ENCODE measurements at places on chromosomes 2 and 18. TPM values are rescaled to one million over a fixed set of nuclear protein-coding genes. Genes with fewer than 3 reads are reported as not detected.

The POMC gene
- total RNA-seq = 3.6 TPM

The GALNT13 gene
- total RNA-seq = 2.5 TPM

The FIGN gene
- total RNA-seq = 2.7 TPM

The REG3G gene
- total RNA-seq = not detected

The DSEL gene
- total RNA-seq = 21.0 TPM

The B3GNT7 gene
- 1.4 TPM for total RNA-seq

The CHRND gene
- total RNA-seq = 2.4 TPM

The ARPC2 gene
- 179 TPM for total RNA-seq

The OTX1 gene
- total RNA-seq = 1.1 TPM

The OTOF gene
- total RNA-seq = 0.69 TPM

The MYO5B gene
- 12.7 TPM for total RNA-seq

The CCBE1 gene
- total RNA-seq = 9.3 TPM

The PRSS56 gene
- not detected for total RNA-seq

The HTRA2 gene
- total RNA-seq = 18.1 TPM
